ENCODE measurements at places on chromosomes 1 and 21.

GRCh38 chr1:64532646-64533045 lies 62.7 kb downstream of the CACHD1 start:
- no peak for DNase-seq

GRCh38 chr1:48908606-48909005 lies 131.9 kb upstream of the BEND5 start:
- DNase-seq: no peak

DNA sequence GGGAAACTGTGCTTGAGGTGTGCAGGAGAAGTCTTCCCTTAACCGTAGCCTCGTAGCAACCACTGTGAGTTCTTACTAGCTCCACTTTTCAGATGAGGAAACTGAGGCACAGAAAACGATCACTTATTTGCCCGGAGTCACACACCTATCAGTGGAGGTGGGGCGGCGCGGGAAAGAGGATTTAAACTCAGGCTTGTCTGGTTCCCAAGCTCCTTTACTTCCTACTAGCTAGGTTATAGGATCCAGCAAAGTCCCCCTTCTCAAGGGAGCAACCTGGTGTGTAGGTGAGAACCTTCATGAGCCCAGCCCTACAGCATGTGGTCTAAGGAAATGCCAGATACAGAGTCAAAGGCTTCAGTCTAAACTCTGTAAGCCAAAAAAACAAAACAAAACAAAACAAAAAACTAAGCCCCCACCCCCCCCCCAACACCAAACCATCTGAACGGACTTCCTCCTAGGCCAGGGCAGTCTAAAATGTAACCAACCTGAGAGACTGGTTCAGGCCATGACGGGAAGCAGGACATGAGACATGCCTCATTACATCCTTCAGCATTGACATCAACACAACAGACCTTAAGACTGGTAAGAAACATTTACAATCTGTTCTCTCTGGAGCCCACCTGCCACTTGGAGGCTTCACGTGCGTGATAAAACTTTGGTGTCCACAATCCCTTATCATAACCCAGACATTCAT lies 709 bp upstream of the FBXO42 start:
- no peak for DNase-seq

GRCh38 chr1:2592672-2593071 lies 6.1 kb downstream of the PRXL2B start:
- no peak for DNase-seq

DNA sequence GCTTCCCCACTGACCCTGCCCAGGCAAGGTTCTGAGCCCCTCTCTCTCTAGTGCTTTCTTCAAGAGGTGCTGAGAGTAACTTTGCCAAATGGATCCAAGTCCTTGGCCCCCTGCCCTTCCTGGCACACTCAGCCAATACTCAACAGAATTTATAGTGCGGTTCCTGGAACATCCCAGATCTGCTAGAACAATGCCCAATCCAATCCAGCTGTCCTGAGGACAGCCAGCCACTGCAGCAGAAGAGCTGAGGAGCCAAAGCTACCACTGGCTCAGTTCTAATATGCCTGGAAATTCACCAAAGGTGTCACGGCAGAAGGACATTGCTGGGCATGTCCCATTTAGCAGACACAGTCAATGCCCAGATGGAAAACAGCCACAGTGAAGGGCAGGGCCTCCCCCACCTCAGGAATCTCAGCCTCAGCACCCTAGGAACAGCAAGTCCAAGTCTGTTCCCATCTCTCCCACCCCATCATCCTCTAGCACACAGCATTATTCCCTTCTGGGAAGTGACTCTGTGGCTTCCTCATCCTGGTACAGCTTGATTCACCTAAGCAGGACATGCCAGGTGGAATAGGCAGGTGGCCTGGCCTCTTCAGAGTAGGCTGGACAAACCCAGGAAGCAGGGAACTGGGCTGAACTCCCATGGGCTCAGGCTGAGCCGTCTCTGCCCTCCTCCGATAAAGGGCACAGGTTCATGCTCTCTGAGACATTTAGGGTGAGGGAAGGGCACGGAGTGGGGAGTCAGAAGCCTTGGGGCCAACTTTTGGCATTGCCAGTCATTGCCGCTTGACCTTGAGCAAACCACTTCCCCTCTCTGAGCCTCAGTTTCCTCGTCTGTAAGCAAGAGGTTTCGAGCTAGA lies 24.6 kb downstream of the PMVK start:
- no peak for DNase-seq

All from stimulated activated CD8-positive, alpha-beta memory T cell treated with anti-CD3 and anti-CD28 coated beads, Interleukin-2, amount 100 ng/mL, for 1 hour (primary cell).